Epithelial cell of proximal tubule (primary cell): ENCODE measurements at places on chromosomes 3 and 15.

GRCh38 chr3:94787734-94788270 lies 724.9 kb downstream of the NSUN3 start:
- no peak for DNase-seq

DNA sequence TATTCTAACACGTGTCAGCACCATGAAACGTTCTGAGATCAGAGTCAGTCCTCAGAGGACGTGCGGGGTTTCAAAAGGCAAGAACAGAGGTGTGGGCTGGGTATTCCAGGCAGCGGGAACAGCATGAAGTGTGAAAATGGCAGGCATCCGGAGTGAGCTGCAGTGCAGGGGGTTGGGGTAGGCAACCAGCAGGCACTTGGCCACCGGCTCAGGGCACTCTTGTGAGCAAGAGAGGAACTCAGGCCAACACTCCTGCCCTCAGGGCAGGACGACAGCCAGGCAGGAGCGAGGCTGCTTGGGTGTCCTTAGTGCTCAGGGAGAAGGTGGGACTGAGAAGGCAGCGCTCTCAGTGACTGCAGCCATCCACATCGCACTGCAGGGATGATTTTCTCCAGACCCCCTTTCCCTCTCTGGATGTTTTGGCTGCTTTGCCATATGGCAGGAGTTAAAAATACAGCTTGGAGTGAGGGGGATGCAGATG lies 151.1 kb downstream of the NUP210 start:
- DNase-seq, result no peak

- no peak for DNase-seq
Observed at GRCh38 chr3:174243171-174243570, 616.0 kb upstream of the NAALADL2 start.

DNA sequence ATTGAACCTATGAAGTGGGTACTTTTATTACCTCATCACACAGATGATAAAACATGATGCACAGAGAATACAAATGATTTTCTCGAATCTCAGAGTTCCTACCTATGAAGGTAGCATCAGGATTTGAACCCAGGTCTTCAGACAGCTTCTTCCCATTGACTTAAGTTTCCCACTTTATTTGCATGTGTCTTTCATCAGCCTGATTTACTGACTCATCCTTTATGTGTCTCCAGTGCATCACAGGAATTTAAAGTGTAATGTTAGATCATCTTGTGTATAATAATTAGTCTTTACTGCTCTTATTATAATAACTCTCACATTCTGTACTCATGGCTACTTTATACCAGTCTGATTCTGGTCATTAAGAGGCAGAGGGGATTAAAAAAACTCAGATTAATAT lies 449.4 kb upstream of the SUCLG2 start:
- DNase-seq, result no peak

DNA sequence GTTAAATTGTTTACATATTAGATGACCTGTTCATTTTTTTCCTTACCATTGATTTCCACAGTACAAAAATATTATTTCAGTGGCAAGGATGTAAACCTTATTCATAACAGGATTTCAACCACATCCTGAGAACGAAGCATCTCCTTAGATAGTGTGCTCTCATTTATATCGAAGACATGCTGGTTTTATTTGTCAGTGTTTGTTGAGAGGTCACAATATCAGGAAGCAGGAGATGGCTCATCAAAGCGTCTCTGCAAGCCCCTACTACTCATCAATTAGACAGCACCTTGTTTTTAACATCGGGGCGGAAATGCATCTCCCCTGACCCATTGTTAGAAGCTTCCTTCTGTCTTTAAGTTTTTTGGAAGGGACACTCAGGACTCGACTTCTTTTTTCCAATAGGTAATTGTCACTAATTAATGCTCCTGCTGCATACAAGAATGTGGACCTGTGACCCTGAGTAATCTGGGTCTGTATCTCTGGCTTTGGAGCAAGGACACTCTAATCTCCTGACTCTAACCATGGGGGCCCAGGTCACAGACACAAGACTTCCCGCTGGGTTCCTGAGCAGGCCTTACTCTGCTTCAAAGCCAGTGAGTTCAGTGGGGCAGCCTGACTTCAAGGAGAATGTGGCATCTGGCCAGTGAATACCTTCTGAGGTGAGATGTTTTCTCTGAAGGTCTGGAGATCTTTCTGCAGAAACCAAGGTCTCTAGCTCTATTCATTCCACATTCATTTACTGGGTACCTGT lies 50.3 kb downstream of the MECOM start:
- no peak for DNase-seq

DNA sequence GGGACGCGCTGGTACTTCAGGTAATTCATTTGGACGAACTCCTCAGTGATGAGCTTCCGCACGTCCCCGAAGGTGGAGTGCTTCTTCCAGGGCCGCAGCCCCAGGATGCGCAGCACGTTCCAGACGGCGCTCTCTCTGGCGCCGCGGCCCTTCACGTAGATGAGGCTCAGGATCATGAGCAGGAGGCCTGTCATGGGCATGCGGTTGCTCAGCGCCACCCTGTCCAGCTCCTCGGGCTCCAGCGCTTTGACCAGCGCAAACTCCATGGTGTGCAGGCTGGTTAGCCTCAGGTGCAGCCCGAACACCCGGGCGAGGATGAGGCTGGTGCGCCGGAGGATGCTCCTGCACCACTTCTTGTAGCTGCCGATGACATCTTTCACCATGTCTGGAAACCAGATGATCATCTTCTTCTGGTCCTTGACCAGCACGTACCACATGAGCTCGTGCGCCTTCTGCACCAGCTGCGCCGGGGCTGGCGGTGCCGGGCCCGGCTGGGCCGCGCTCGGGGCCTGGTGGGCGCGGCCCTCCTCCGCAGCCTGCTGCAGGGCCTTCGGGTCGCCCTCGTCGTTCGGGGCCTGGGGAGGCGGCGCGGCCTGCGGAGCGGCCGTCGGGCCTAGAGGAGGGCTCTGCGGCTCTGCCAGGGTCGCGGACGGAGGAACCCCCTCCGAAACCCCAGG lies 501 bp downstream of the NDN start:
- no peak for DNase-seq

DNA sequence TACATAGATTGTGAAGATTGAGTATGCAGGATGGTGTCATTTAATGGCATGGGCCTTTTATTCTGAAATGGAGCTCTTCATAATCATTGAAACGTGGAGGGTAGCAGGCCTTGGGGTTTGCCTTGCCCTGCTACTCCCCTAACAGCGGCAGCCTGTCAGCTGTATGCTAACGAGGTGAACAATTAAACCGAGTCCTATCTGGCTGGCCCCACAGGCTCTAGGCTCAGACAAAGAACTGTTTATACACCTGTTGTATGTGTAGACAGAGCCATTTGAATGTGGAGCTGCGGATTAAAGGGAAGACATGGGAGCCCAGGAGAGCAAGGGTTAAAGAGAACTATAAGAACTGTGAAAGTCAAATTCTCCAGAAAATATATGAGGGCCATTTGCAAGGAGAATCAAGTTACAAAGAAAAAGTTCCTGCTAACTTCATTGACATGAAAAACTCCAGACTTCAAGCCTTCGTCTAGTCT lies 116.7 kb upstream of the CGNL1 start:
- no peak for DNase-seq

GRCh38 chr3:69441040-69441439 lies 55.2 kb upstream of the FRMD4B start:
- DNase-seq, result no peak

- DNase-seq, result no peak
Observed at GRCh38 chr3:116863270-116863770, 153.7 kb downstream of the TUSC7 start.

GRCh38 chr3:104245261-104245660 lies 1121.4 kb upstream of the ALCAM start:
- no peak for DNase-seq
